Activated CD4-positive, CD25-positive, alpha-beta regulatory T cell treated with anti-CD3 and anti-CD28 coated beads, Interleukin-2, amount 50 U/mL, for 24 hours (primary cell): ENCODE measurements at places on chromosomes 2 and 18.

GRCh38 chr2:96804986-96805385 lies 11.1 kb upstream of the CNNM3 start:
- ATAC-seq: no peak

GRCh38 chr18:69817335-69817940 lies 130.2 kb downstream of the CD226 start:
- no peak for ATAC-seq

- ATAC-seq: no peak
Observed at GRCh38 chr18:41695441-41695840, 259.6 kb upstream of the PIK3C3 start.

GRCh38 chr18:56233595-56233994 lies 404.8 kb downstream of the TXNL1 start:
- no peak for ATAC-seq

- no peak for ATAC-seq
Observed at GRCh38 chr2:187877391-187877790, 323.2 kb upstream of the TFPI start.

GRCh38 chr2:11809586-11810236 lies 63.3 kb downstream of the LPIN1 start:
- ATAC-seq: no peak
